ENCODE measurements at places on chromosomes 11 and 22. TPM values are rescaled to one million over a fixed set of nuclear protein-coding genes. Genes with fewer than 3 reads are reported as not detected.

Gene JAML
- not detected for total RNA-seq

Gene ACTN3
- not detected for total RNA-seq

Gene YPEL1
- 15.1 TPM for total RNA-seq

Gene WNT11
- total RNA-seq = 3.2 TPM

Gene IGSF9B
- 3.8 TPM for total RNA-seq

Gene OR5T1
- not detected for total RNA-seq

Gene MEI1
- not detected for total RNA-seq

Gene PDGFB
- 16.8 TPM for total RNA-seq

Gene KDELR3
- total RNA-seq = 39.3 TPM

Gene SMIM35
- total RNA-seq = not detected

Gene TRAF6
- 15.0 TPM for total RNA-seq

Gene ASCL2
- not detected for total RNA-seq

DNA sequence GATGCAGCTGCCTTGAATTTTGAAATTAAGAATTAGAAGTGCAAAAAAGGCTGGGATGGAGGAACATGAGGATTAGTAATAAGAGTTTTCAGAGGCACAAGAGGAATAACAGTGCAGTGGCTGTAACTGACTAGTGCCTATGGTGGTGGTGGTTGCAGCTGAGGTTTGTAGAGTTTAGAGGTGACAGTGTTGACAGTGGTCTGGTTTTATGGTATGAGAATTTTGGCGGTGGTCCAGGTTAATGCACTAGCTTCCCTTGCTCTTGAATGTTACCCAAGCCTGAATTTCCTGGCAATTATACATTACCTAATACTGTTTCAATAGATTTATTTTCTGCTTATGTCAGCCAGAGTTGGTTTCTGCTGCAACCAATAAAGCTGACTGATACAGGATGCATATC lies 112.8 kb upstream of the C11orf87 start:
- no peaks in the 10 kb centered on the region for H3K27me3 ChIP-seq
- no peaks in the 10 kb centered on the region for H3K4me1 ChIP-seq
- DNase-seq = no peak
- H3K36me3 ChIP-seq = no peaks in the 10 kb centered on the region

DNA sequence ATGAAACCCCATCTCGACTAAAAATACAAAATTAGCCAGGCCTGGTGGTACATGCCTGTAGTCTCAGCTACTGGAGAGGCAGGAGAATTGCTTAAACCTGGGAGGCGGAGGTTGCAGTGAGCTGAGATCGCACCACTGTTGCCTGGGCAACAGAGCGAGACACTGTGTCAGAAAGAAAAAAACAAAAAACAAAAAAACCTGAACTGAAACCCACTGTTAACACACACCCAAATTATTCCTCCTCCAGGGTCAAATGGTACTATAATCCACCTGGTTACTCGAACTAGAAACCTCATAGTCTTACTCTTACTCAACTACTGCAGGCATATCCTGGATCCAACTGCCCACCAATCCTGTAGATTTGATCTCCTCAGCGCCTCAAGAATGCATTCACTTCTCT lies 35.5 kb downstream of the USP28 start:
- no peak for DNase-seq
- H3K4me3 ChIP-seq = no peak overlapping the region
- H3K27me3 ChIP-seq = no peaks in the 10 kb centered on the region
- H3K36me3 ChIP-seq = peaks cover 20% of the 10 kb centered on the region
- H3K4me1 ChIP-seq = no peaks in the 10 kb centered on the region
- no peak overlapping the region for H3K27ac ChIP-seq

- H3K36me3 ChIP-seq = peaks cover 32% of the 10 kb centered on the region
- no peak for DNase-seq
- H3K27me3 ChIP-seq = no peaks in the 10 kb centered on the region
- no peak overlapping the region for H3K4me3 ChIP-seq
Measured at GRCh38 chr11:65849771-65850216, 8.2 kb downstream of the CFL1 start.

GRCh38 chr11:84560206-84560605 lies 1066.9 kb downstream of the DLG2 start:
- no peak for DNase-seq
- peaks cover 8% of the 10 kb centered on the region for H3K27me3 ChIP-seq
- H3K36me3 ChIP-seq = no peaks in the 10 kb centered on the region
- H3K4me3 ChIP-seq = no peak overlapping the region
- no peak overlapping the region for H3K27ac ChIP-seq

DNA sequence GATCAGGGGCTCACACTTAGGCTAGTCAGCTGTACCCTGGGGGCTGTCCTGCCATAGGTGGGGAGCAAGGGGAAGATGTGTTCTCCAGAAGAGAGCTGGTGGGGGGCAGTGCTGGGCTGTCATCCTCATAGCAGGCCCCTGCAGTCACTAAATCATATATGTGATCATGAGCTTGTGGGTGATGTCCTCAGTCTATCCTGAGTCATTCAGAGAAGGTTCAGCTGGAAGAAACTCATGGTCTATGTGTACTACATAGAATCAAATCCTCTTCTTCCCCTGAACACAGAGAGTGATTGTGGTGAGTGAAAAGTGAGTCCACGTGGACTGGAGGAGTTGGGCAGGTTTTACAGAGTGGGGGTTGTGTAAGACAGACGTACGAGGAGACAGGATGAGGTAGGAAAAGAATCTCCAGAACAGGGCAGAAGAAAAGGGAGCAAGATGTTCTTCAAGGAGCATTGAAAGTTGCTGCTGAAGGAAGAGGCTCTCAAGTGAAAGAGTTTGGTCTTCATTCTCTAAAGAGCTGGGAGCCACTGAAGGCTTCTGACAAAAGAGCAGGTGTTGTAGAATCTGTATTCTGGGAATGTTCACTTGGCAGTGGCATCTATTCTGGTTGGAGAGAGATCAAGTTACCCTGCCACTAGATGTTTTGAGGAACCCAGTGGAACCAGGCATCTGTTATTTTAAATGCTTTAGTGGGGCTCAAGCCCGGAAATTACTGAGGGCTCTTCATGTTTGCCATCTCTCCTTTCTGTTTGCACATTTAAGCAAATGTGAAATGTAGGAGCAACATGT lies 68.9 kb downstream of the C22orf31 start:
- no peak overlapping the region for H3K4me3 ChIP-seq
- H3K27ac ChIP-seq = no peak overlapping the region
- peaks cover 8% of the 10 kb centered on the region for H3K36me3 ChIP-seq
- peaks cover 7% of the 10 kb centered on the region for H3K4me1 ChIP-seq

DNA sequence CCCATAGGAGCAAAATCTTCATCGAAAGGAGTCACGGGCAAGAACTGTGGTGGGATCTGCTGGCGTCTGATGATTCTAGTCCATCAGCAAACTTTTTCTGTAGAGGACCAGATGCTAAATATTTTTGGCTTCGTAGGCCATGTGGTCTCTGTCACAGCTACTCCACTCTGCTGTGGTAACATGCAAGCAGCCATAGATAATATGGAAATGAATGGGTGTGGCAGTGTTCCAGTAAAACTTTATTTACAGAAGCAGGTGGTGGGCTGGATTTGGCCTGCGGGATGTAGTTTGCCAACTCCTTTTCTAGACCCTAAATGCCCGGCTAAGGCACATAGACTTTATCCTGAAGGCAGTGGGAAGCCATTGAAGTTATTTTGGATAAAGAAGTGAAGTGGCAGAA lies 32.9 kb downstream of the BMAL1 start:
- H3K4me1 ChIP-seq = peaks cover 10% of the 10 kb centered on the region
- no peak for DNase-seq
- H3K36me3 ChIP-seq = peaks cover 24% of the 10 kb centered on the region
- H3K27me3 ChIP-seq = no peaks in the 10 kb centered on the region

GRCh38 chr11:87006035-87006434 lies 31.7 kb upstream of the TMEM135 start:
- H3K36me3 ChIP-seq = no peaks in the 10 kb centered on the region
- H3K27ac ChIP-seq = no peak overlapping the region
- no peak overlapping the region for H3K4me3 ChIP-seq
- no peaks in the 10 kb centered on the region for H3K27me3 ChIP-seq

- no peak for DNase-seq
- no peak overlapping the region for H3K27ac ChIP-seq
- H3K4me3 ChIP-seq = peak overlapping the region; percentile 87
- no peaks in the 10 kb centered on the region for H3K27me3 ChIP-seq
- peaks cover 8% of the 10 kb centered on the region for H3K4me1 ChIP-seq
- H3K36me3 ChIP-seq = no peaks in the 10 kb centered on the region
Measured at GRCh38 chr11:22830082-22830414, 447 bp upstream of the SVIP start.

DNA sequence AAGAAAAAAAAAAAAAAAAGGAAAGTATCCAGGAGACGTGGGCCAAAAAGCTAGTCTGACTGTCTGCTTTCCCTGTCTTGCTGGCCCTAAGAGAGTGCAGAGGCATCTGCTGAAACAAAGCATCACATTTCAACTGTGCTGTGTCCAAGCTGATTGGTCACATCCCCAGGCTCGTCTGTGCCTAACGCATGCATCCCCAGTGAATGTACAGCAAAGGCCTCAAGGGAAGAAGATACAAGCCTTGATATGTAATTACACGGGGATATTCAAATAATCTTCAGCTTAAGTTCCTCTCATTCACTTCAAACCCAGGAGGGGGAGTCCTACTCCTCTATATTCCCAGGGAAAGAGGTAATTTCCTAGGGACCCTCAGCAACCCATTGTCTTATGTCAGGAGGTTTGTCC lies 5.4 kb upstream of the SORL1 start:
- H3K36me3 ChIP-seq = no peaks in the 10 kb centered on the region
- H3K27me3 ChIP-seq = peaks cover 55% of the 10 kb centered on the region

DNA sequence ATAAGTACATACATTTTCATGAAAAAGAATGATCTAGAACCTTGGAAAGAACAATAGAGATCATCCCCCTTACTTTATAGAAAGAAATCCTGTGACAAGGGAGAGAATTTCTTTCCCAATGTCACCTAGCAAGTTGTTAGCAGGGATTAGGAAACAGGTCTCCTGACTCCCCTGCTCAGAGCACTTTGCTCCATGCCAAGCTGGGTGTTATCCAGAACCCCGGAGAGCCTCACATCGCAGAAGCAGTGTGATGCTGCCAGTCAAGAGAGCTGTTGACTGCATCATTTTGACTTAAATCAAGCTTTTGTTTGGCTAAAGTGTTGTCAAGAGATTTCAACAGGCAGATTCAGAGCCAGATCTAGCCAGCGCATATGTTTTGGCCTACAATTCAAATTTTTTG lies 3.6 kb upstream of the RRAS2 start:
- peaks cover 12% of the 10 kb centered on the region for H3K4me1 ChIP-seq
- no peak overlapping the region for H3K4me3 ChIP-seq
- no peaks in the 10 kb centered on the region for H3K36me3 ChIP-seq
- H3K27ac ChIP-seq = no peak overlapping the region
- no peaks in the 10 kb centered on the region for H3K27me3 ChIP-seq
- no peak for DNase-seq

GRCh38 chr11:76830639-76831327 lies 29.9 kb upstream of the ACER3 start:
- H3K27me3 ChIP-seq = peaks cover 2% of the 10 kb centered on the region
- no peak overlapping the region for H3K27ac ChIP-seq
- H3K4me3 ChIP-seq = no peak overlapping the region
- H3K4me1 ChIP-seq = peaks cover 16% of the 10 kb centered on the region
- DNase-seq = peak; percentile 49

GRCh38 chr11:79059141-79059540 lies 381.7 kb downstream of the TENM4 start:
- peaks cover 34% of the 10 kb centered on the region for H3K4me1 ChIP-seq
- peaks cover 4% of the 10 kb centered on the region for H3K36me3 ChIP-seq
- H3K27ac ChIP-seq = peak overlapping the region; percentile 68

- DNase-seq = no peak
- peaks cover 11% of the 10 kb centered on the region for H3K36me3 ChIP-seq
- no peaks in the 10 kb centered on the region for H3K27me3 ChIP-seq
- H3K4me3 ChIP-seq = peak overlapping the region; percentile 87
- peak overlapping the region; percentile 31 for H3K27ac ChIP-seq
Measured at GRCh38 chr11:811446-812245, 1.9 kb downstream of the RPLP2 start.

DNA sequence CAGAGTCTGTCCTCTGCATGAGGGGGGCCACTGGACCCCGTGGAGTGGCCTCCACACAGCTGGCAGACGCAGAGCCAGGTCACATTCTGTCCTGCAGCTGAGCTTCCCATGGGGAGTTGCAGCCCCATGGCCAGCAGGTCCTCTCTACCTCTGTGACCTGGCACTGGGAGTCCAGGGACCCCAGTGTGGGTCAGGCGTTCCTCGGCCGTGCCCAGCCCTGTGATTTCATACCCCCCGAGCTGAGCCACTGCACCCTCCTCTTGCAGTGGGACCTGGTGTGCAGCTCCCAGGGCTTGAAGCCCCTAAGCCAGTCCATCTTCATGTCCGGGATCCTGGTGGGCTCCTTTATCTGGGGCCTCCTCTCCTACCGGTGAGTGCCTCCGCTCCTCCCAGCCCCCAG lies 32.2 kb upstream of the SLC22A12 start:
- H3K27ac ChIP-seq = no peak overlapping the region
- peaks cover 6% of the 10 kb centered on the region for H3K4me1 ChIP-seq
- no peak overlapping the region for H3K4me3 ChIP-seq
- H3K27me3 ChIP-seq = peaks cover 7% of the 10 kb centered on the region

DNA sequence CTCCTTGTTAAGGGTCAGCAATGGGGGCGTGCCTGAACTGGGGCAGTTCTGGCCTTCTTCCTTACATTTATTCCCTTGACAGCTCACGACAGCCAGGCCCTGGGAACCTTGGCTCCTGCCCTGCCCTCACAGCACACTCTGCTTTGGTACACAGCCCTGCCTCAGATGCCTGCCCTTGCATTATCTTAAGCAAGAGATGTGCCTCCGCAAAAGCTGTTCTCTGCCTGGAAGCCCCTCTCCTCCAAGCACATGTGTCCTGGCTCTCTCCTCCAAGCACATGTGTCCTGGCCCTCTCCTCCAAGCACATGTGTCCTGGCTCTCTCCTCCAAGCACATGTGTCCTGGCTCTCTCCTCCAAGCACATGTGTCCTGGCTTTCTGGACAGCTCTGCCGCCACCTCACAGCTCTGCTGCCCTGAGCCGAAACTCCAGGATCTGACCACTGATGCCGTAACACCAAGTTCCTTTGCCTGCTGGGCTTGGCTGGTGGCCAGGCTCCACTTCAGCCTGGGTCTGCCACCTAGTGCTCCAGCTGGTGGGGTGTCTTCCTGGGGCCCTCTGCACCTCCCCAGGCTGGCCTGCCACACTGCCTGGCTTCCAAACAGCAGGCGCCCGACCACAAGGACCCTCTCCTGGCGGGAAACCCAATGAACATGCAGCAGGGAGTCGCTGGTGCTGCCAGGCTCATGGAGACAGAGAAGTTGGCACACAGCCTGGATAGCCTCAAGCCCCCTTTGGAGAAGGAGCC lies 53.0 kb downstream of the SCUBE1 start:
- H3K4me3 ChIP-seq = peak overlapping the region; percentile 26
- no peaks in the 10 kb centered on the region for H3K36me3 ChIP-seq
- no peak overlapping the region for H3K27ac ChIP-seq
- H3K4me1 ChIP-seq = peaks cover 25% of the 10 kb centered on the region
- peaks cover 14% of the 10 kb centered on the region for H3K27me3 ChIP-seq
- no peak for DNase-seq

- H3K4me3 ChIP-seq = no peak overlapping the region
- peaks cover 38% of the 10 kb centered on the region for H3K36me3 ChIP-seq
- H3K27me3 ChIP-seq = peaks cover 14% of the 10 kb centered on the region
- peaks cover under 1% of the 10 kb centered on the region for H3K4me1 ChIP-seq
- no peak for DNase-seq
Measured at GRCh38 chr11:2661173-2662023, 38.4 kb downstream of the KCNQ1OT1 start.

- DNase-seq = no peak
- no peaks in the 10 kb centered on the region for H3K27me3 ChIP-seq
- H3K27ac ChIP-seq = no peak overlapping the region
- no peaks in the 10 kb centered on the region for H3K36me3 ChIP-seq
- H3K4me1 ChIP-seq = no peaks in the 10 kb centered on the region
Measured at GRCh38 chr11:59967677-59968394, 4.0 kb downstream of the OOSP4A start.

Measured in osteocyte (in vitro differentiated cells).